ENCODE measurements at places on chromosomes 4 and X.

DNA sequence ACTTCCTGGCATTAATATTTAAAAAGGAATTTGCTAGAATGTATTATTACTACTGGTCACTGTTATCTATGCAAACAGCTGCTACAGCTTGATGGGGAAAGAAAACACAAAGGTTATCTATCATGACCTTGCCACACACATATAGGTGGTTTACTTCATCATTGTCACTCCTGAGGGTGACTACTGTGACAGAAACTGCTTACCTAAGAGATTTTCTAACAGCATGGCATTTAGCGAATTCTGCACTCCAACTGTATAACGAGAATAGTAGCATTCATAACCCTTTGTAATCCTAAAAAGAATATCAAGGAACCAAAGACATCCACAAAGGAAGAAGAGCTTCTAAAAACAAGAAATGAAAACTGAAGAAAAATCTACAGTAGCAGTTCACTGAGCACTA, 74.6 kb upstream of the SPOCK3 start:
- DNase-seq = no peak

DNA sequence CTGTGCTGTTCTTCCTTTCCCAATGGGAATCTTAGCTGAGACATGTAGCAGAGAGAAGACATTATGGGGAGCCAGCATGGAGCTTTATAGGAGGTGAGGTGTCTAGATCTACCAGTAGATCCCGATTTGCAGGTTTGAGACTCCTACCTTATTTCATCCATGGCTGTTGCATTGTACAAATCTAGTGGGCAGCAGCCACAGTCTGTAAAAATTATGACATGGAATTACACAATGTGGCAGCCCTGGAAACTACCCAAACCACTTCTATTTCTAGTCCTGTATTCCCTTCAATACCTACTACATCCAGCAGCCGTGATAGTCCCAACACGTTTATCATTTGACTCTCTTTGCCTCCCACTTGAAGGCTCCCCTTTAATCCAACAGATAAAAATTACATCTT, 8.1 kb downstream of the ATP7A start:
- DNase-seq = no peak

DNA sequence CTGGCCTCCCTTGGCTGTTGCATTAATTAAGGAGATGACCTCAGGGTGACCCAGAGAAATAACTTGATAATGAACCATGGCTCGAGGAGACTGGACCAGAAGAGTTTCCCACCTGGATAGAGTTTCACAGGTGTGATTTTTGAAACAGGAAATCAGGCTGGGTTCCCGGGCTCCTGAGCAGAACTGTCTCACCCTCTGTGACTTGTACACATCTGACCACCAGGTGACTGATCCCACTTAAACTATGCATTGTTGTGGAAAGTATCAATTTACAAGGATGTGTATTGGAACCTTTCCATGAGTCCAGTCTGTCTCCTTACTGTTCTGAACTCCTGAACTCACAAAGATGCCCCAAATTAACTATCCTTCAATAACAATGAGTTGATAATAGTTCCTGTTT, 220.3 kb downstream of the PTTG2 start:
- DNase-seq = no peak

GRCh38 chr4:182644683-182645050, 272.5 kb downstream of the DCTD start:
- no peak for DNase-seq

DNA sequence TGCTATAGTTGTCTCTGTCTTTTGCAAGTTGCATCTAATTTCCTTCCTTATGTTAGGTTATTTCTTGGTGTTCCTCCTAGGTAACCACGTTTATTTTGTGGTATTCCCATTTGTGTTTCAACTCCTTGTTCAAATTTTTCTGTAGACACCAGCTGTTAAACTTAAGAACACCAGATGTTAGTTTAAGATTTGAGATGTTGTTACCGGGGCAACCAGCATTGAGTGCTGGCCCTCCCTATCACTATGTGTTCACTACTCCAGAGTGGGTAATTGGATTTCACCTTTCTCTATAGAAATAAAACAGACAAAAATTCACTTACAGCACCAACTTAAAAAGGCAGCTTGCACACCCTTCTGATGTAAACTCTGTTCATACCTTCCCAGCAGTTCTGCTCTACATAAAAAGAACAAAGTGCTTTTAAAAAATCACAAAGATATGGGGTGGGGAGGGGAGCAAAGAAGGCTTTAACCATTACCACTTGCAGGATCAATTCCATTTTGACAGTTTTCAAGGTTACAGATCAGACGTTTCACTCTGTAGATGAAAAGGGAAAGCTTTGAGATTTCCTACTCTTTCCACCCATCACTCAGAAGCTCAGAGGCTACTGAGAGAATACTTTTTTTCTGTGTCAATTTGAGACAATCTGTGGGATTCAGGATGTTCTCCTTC, 82.9 kb downstream of the DKK2 start:
- no peak for DNase-seq

- no peak for DNase-seq
Measured at GRCh38 chrX:52995987-52996331, 37.6 kb upstream of the FAM156A start.

DNA sequence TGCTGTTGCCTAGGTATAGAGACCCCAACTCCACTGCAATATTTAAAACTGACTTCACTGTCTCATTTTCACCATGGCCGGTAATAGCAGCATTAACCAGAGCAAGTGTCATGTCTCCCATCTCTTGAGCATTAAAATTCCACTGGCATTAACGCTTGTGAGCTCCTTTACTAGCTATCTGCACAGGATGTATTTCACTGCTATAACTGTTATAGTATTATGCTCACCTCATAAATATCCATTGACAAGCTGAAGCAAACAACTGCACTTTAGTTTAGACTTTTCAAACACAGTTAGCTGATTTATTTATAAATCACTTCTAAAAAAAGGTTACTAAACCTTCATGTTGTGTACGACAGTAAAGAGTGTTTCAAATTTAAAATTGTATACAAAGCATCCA, 157.8 kb downstream of the ANTXR2 start:
- DNase-seq = no peak

- peak; percentile 6 for DNase-seq
Measured at GRCh38 chrX:135185795-135186443, 14.7 kb upstream of the CT55 start.

DNA sequence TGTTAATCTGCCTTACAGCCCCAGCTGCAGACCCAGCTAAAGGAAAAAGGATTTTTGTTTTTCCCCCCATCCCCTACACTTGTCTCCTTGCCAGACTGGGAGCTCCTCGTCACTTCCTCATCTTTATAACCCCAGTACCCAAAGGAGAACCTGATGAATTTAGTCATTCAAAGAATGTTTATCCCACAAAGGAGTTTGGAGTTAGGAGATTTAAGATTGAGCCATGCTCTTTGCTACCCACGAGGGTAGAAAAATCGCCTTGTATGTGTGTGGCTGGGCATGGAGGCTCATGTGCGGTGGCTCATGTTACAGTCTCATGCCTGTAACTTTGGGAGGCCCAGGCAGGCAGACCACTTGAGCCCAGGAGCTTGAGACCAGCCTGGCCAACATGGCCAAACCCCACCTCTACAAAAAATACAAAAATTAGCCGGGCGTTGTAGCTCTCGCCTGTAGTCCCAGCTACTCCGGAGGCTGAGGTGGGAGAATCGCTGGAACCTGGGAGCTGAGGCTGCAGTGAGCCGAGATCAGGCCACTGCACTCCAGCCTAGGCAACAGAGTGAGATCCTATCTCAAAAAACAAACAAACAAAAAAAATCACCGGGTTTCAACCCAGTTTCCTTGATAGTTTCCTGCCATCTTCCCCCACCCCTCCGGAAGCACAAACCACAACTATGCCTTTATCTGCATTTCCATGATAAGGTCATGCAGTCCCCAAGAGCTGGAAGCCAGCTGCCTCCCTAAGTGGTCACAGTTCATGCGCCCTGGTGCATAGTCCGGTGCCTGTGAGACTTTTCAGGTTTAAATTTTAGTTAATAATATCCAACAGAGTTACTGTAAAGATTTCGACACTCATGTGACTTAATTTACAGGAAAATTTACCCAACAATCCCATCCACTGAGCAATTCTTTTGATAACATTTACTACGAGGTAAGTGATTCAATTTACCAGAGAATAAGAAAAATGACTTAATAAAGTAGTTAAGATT, 1.5 kb downstream of the CFAP97 start:
- DNase-seq = no peak

- DNase-seq = no peak
Measured at GRCh38 chr4:118356731-118357130, 3.9 kb upstream of the PRSS12 start.

DNA sequence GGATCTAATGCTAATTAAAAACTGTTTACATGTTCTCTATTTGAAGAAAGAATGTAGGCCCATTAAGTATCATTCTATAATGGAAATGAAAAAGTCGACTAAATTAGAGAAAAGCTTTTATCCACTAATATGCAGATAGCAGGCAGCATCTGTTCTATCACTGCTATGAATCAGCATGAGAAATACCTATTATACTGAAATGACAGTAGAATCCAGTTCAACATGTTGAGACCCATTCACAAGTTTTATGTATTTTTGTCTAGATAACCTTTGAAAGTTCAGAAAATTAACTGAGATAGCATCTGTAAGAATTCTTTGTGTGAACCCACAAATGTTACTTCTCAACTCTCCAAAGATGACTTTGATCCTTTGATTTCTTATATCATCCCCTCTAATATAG, 1254.4 kb upstream of the ADGRL3 start:
- no peak for DNase-seq

GRCh38 chrX:9337046-9337445, 127.8 kb upstream of the TBL1X start:
- no peak for DNase-seq

GRCh38 chr4:77031544-77031943, 44.2 kb downstream of the CCNI start:
- no peak for DNase-seq

DNA sequence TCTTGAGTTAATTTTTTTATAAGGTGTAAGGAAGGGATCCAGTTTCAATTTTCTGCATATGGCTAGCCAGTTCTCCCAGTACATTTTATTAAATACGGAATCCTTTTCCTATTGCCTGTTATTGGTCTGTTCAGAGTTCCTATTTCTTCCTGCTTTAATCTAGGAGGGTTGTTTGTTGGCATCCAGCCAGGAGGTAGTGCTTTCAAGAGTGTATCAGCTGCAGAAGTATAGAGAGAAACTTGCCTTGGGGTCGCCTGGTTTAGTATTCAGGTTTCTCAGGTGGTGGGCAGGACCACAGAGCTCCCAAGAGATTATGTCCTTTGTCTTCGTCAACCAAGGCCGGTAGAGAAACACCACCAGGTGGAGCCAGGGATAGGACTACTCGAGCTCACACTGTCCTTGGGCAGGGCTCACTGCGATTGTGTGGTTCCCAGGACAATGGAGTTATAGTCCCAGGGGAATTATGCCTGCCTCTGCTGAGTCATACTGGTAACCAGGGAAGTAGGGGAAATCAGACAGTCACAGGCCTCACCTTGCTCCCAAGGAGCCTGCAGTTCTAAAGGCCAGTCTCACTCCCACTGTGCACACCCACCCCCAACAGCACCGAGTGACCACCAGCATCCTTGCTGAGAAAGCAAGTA, 168.1 kb downstream of the VSIG4 start:
- DNase-seq = no peak

GRCh38 chr4:3866813-3867129, 100.6 kb downstream of the ADRA2C start:
- DNase-seq = no peak

- DNase-seq = no peak
Measured at GRCh38 chr4:146191766-146192458, 16.4 kb downstream of the LSM6 start.

DNA sequence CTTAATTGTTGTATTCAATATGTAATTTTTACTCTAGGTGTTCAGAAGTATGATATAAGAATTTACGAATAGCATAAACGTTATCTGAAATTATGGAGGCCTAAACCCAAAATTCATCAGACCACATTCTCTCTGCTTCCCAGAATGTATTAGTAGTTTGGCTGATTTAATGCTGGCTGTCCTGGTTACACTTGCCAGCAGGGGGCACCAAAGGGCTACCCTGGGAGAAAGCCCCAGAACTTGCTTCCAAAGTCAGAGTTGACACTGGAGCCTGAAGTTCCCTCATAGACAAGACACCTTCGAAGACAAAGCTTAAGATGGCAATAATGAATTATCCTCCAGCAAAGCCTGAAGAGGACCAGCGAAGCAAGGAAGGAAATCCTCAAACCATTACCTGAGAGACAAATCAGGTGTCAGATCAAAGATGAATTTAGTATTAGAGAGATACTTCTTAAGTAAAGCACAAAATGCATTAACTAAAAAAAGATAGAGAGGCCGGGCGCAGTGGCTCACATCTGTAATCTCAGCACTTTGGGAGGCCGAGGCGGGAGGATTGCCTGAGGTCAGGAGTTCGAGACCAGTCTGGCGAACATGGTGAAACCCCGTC, 11.3 kb upstream of the ANOS1 start:
- peak; percentile 44 for DNase-seq

DNA sequence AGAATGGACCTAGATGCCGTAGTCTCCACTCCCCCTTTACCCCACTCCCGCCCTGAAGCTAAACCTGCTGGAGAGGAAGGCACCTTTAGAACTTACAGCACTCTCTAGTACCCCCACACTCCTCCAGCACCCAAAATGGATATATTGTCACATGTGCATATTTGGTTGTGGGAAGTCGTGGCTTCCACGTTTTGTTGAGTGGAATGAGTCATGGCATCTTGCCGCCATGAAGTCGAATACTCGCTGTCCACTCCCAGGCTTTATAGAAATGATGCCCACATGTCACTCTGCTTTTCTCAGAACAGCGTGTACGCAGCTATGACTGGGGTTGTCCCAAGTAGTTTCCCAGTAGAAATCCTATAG, 545 bp downstream of the ABCE1 start:
- peak; percentile 36 for DNase-seq

- DNase-seq = no peak
Measured at GRCh38 chrX:85611926-85612325, 232.5 kb upstream of the POF1B start.

GRCh38 chr4:165873298-165874071, 448 bp downstream of the TLL1 start:
- DNase-seq = no peak

- no peak for DNase-seq
Measured at GRCh38 chrX:121014826-121015225, 29.3 kb upstream of the CT47A1 start.

DNA sequence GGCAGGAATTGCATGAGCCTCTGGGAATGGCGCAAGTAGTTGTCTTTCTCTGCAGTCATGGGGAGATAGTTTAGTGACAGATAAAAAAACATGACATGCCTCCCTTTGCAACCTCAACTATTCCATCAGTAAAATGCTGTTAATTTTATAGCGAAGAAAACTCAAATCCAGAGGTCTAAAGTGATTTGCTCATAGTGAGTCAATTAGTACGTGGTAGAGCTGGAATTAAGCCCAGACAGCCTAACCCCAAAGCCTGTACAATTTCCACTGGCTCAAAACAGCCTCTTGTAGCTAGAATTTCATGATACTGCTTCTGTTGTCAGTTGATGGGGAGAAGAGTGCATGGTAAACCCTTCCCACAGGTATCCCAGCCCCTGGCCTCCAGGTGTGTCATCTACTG, 81.3 kb upstream of the TRPC5 start:
- DNase-seq = no peak

DNA sequence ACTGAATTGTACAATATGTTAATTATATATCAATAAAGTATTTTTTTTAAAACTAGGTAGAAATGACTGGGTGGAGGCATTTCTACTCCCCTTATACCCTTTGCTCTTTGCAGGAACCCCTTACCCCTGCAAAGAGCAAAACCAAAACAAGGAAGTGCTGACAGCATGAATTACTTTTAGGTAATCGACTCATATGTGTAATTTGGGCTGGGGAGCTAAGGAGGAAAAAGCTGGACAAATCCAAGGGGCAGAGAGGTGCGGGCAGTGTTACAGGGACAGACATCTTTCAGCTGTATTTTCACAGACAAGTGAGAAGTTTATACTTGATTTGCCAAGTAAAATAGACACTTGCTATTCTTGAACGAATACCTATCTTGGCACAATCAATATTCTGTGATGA, 35.5 kb downstream of the MANBA start:
- no peak for DNase-seq
